ENCODE measurements at places on chromosomes 11 and 22.

DNA sequence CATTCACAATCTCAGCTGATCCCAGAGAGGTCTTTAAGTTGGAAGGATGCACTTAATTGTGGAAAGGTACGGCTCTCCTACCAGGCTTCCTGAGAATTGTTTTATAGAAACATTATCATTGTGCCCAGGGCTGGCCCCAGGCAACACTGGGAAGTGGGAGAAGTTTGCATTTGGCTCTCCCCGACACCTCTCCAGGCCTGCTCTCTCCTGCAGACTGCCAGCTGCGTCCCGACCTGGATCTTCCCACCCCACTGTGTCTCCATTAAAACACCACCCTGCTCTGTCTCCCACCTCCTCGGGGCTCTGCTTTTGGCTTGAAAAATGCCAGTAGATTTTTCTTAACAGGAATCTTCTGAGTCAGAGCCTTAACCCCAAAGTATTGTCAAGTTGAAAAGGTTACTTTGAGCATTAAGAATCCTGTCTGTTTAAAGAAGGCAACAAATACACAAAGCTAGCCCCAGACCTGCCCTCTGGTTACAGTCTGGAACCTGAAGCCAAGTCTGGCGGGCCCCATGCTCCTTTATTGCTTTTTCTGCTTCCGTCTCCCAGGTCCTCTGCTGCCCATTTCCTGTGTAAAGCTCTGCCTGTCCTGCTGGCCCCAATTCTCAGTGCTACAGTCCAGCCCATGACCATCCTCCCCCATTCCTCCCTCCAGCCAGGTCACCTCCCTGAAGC lies 530.2 kb downstream of the SOX6 start:
- no peak for DNase-seq

DNA sequence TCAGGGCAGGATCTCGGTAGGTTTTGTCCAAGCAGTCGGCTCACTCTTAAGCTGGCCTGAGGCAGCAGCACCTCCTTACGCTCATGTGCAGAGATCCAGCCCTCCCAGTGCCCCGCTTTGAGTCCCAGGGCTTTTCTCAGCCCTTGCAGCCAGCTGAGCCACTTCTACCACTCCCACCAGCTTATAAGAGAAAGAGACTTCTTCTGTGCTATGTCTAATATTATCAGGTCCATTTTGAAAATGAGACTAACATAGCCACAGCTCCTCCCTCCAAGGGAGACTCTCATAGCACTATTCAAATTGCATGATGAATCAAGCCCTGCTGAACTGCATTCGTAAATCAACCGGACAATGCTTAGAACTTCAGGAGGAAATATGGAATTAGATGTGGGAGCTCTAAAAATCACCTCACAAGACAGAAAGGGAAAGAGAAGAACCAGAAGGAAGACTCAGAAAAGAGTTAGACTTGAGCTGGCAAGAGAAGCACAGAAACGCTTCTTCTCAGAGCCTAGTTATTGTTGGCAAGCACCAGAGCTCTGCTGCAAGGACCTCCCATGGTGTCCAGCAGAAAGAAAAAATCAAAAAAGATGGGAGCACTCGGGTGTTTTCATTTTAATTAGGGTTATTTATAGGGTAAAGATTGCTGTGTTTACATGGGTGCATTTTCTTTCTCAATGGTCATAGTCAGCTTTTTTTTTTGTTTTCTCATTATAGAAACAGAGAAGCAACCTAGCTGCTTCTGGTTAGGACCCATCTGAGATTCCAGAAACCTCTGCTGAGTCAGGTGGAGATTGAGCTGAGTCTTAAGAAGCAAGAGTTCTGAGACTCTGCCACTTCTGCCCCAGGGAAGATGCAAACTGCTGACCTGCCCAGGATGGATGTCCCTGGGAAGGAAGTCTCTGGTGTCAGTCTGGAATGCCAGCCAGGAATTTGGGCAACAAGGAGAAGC lies 181.4 kb downstream of the ETS1 start:
- DNase-seq = no peak

- DNase-seq = no peak
These were observed 40.8 kb downstream of the COMMD9 start for GRCh38 chr11:36248436-36248835.

DNA sequence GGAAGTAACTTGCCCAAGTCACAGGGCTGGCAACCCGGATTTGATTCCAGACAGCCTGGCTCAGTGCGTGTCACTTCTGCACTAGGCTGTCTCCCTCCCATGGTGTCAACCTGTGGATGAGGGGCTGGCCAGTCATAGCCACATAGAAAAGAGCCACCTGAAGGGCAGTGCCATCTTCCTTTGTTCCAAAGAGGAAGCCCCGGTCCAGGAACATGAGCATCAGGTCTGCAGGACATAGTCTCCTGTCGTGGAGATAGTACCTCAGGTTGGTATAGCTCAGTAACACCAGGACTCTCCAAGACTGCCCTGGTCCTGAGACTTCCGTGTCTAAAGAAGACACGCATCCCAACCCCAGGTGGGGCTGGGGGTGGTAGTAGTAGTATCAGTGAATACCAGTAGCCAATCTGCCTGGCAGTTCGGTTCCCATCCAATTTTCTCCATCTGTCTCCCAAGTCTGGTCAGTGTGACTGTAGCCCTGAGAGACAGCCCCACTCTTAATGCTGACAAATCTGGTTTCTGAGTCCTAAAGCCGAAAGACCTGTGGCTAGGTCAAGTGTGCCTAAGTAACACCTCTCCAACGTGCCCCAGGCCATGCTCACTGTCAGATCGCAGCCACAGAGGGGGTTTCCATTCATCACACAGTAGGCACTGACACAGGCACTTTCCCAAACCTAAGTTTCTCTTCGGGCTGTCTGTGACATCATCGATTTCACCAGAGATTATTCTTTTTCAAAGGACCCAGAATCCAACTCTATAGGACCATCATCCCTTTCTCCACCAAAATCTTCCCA lies 33.1 kb downstream of the C11orf58 start:
- no peak for DNase-seq

DNA sequence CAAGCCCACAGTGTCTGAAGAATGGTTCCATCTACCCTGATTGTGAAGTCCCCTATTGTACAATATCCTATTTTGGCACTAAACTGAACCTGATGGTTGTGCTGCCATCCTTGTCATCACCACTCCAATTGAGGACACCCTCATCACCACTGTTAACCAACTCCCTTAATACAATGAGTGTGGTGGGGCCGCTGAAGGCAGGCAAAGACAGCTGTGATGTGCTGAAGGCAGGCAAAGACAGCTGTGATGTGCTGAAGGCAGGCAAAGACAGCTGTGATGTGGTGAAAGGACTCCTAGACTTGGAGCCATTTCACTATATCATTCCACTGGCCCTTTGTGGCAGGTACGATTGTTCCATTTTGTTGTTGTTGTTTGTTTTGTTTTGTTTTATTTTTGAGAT lies 481.6 kb downstream of the SOX6 start:
- DNase-seq = no peak

DNA sequence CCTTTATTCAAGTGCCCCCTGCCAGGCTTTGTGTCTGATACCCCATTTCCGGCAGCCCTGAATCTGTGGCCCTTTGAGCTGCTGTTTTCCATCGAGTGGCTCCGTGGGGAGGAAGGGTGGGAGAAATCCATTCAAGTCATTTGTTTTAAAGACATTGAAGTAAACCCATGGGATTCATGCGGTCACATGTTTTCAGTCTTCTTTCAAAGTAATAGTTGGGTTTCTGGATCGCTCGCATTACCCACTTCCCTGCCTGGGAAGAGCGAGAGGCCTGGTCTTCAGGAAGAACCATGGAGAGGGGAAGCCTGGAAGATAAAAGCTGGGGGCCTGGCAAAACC lies 14.4 kb downstream of the DAGLA start:
- no peak for DNase-seq

DNA sequence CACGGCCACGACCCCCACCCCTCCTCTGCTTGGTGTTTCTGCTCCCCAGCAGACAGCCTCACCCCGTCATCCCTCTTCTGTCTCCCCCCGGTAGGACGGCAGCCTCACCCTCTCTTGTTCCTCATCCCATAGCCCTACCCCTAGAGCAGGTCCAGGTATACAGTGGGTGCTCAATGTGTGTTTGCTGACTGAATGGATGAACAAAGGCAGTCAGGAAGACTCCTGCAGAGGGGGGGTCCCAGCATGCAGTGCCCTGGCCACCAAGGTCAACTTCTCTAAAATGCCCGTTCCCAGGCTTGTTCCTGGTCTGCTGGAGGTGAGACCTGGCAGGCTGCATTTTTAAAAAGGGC lies 34.7 kb upstream of the FADD start:
- no peak for DNase-seq

GRCh38 chr22:19981961-19982920 lies 34.4 kb downstream of the ARVCF start:
- DNase-seq = no peak

DNA sequence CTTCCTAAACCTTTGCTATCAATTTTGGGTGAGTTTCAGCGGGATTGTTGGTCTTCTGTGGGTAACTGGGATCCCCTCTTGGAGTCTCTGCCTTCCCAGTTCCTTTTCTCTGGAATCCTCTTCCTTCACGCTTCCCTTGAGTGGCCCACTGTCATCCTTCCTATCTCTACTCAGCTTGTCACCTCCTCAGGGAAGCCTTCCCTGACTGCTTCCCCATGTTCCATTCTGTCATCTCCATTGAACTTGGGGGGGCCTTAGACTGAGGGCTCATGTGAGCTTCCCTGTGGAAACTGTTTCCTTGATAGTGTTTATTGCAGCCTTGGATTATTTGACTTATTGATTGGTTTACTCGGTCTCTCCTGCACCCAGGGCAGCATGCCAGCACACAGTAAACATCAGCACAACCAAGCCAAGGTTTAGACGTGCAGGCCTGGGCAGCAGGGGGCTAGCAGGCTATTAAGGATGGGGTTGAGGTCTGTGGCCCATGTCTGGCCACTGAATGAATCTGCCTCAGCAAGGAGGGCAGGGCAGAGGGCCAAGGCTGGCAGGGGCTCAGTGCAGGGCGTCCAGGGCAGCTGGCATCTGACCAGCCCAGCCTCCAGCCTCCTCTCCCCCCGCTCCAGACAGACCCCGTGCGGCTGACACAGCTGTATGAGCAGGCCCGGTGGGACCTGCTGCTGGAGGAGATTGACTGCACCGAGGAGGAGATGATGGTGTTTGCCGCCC lies 7.2 kb downstream of the TRPT1 start:
- no peak for DNase-seq

- no peak for DNase-seq
These were observed 680 bp downstream of the IFT46 start for GRCh38 chr11:118565051-118565450.

GRCh38 chr11:19196432-19196831 lies 5.4 kb downstream of the CSRP3 start:
- no peak for DNase-seq

Data from OCI-LY7 (cell line).